Stimulated activated CD4-positive, alpha-beta T cell treated with anti-CD3 and anti-CD28 coated beads, Interleukin-1b, Interleukin-23, amount 100 ng/mL, for 1 hour (primary cell): ENCODE measurements at places on chromosomes 2 and 18.

DNA sequence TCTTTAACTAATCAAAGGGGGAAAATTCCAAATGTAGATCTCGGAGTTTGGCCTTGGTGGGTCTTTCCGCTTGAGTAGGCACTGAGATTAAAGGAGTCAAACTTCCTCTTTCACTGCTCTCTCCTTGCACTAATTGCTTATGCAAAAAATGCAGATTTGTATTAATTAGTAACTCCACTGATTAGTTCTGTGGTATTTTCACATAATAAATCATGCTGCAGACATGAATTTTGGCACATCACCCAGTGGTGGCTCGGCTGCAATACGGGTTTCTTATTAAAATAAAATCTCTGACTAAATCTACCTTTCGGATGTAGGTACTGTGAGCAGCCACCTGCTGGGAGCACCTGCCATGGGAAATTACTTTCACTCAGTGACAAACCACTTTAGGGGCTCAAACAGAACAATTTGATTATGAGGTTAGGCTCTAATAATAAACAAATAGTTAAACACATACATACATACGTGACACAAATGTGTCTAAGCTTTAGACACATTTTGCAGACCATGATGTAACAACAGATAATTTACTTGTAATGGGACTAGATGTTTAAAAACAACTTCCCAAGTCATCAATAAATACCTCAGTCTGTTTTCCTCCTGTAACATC lies 6.4 kb upstream of the NEUROD1 start:
- no peak for DNase-seq

GRCh38 chr2:133718688-133719201 lies 150.5 kb upstream of the NCKAP5 start:
- no peak for DNase-seq

- DNase-seq = no peak
Observed at GRCh38 chr2:10202131-10202665, 79.7 kb downstream of the RRM2 start.

DNA sequence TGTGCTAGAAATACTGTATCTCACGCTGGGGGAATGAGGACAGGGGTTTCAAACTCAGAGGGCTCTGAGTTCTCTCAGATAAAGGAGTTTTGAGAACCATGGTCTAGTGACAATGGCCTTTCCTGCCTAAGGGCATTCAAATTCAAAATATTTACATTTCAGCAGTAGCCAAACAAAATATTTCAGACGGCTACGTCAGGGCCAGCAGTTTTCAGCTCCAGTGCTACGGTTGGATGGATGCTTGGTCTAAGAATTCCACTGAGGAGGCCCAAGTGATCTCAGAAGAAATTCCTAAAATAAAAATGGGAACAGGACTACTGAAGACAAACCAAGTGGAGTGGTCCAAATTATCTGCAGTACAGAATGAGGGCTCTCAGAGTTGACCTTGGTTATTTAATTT lies 41.1 kb upstream of the SCG2 start:
- DNase-seq = no peak

- DNase-seq = no peak
Observed at GRCh38 chr2:36380624-36381481, 25.3 kb downstream of the CRIM1 start.

DNA sequence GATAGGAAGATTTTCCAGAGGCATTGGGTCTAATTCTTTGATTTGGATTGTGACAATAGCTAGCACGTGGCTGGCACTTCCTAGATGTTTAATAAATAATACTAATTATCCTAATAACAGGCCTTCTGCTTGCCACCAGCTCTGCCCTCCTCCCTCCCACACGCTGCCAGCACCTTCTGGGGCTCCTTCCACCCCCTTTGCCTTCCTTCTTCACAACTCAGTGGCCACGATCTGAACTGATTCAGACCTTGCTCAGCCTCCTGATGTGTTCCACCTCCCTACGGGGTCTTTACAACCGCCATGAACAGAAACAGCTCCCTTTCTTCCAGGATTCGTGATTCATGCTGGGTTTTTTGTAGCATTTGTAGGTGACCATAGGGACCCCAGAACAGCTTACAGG lies 310.3 kb upstream of the HS6ST1 start:
- no peak for DNase-seq

GRCh38 chr2:44250376-44250775 lies 24.9 kb upstream of the SLC3A1 start:
- no peak for DNase-seq

GRCh38 chr2:227513113-227513512 lies 41.2 kb downstream of the AGFG1 start:
- DNase-seq = no peak

DNA sequence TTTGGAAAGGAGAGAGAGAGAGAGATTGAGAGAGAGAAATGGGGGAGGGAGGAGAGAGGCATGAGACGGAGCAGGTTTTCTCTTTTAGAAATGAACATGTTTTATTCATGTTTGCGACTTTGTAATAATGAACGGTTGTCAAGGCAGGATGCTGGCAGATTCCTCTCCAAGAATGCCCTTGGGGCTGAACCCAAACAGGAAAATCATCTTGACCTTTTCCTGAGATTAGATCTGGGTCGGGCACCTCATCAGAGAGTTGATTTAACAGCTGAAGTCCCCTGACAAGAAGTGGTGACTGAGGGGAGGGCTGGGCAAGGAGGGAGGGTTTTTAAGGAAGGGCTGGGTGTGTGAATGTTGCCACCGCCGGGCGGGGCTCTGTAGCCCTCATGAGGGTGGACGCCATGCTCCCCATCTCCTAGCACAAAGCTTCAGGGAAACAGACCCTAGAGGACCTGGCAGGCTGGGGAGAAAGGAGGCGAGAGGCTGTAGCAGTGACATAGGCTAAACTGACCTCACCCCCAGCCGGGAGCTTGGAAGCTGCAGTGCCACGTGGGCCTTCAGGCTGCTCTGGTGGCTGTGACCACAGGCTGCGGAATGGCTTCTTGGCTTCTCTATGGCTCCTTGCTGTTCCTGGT lies 60.0 kb downstream of the LIPG start:
- DNase-seq = no peak

GRCh38 chr2:53877556-53877955 lies 17.8 kb upstream of the GPR75 start:
- no peak for DNase-seq

GRCh38 chr2:203728321-203728720 lies 21.9 kb downstream of the CD28 start:
- DNase-seq = no peak

GRCh38 chr2:30159766-30160165 lies 13.0 kb downstream of the YPEL5 start:
- DNase-seq = no peak

DNA sequence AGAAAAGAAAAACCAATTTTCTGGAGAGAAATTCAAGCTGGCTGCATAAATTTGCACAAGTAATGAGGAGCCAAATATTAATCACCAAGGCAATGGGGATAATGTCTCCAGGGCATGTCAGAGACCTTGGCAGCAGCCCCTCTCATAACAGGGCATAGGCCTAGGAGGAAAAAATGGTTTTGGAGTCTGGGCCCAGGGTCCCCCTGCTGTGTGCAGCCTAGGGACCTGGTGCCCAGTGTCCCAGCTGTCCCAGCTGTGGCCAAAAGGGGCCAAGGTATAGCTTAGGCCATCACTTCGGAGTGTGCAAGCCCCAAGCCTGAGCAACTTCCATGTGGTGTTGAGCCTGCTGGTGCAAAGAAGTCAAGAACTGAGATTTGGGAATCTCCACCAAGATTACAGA lies 57.1 kb downstream of the SCN7A start:
- DNase-seq = no peak

DNA sequence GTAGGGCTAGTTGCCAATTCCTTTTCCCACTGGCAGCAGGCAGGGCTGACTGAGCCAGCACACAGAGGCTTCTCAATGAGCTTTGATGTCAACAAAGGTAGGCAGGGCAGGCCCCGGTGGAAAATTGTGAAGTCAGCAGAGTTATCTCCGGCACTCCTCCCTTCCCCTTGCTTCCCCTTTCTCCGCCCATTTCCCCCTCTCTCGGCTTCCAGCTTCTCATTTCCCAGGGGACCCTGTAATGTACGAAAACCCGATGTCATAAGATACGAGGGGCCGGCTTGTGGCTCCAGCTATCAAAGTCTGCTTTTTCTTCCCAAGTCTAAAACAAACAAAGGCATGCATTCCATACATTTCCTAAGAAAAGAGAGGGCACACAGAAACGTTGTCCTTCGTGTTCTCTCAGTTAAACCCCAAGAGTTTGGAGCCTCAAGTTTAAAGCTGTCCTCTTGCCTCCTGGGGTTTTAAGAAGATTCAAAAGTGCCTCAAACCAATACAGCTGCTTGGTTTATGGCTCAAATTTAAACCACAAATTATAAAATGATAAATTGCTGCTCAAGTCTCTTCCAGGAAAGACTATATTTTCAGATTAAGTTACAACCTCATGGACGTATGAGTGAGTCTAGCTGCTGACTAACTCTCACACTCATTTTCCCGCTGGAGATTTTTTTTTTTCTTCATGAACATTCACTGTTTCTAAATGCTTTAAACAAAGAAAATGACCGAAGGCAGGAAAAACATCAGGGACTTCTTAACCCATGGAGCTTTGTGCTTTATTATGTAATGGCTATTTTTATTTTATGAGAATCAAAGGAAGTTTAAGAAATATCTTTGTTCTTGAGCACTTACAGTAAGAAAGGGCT lies 27.2 kb upstream of the EML4 start:
- DNase-seq = peak; percentile 10

DNA sequence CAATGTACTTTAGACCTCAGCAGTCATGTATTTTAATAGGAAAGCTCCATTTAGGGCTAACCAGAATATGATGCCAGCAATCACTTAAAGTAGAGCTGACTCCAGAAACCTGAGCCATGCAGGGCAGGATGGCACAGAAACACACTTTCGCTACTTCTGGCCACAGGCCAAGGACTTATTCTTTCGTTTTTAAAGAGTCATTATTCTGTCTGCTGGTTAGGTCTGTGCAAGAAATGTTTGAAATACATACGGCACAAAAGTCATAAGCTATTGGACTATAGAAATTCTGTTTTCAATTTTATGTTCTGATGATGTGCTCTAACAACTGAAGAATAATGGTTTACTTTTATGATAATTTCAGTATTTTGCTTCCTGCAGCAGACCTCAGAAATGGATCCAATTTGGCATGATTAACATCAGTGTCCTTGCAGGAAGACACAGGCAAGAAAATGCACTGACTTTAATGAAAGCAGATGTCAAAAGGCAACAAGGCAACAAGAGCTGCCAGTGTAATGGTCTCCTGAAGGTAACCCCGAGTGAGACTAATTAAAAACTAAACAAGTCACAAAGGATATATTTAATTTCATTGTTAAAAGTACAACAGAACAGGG lies 114.4 kb upstream of the CHRNA1 start:
- no peak for DNase-seq

DNA sequence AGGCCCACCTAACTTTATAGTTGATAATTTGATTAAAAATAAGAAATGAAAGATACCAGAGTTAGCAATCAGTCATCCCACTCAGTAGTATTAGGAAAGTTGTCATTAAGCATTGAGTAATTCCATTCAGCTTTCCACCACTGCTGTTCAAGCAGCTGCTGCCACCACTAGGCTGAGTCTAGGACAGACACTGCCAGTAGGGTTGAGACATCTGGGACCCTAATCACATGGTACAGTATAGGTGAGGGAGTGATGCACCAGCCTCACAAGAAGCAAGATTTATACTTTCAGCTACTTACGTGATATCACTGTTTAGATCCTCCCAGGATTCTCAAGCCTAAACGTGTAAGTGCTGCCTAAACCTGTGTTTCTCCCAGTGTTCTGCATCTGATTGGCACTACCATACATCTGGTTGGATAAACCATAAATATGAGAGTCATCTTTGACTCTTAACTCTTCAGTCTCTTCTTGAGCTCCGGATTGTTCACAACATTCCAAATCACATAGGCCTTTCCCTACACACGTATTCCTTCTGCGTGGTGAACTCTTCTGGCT lies 3.2 kb downstream of the UBXN4 start:
- DNase-seq = no peak

- no peak for DNase-seq
Observed at GRCh38 chr18:22551536-22552151, 133.9 kb upstream of the CTAGE1 start.

DNA sequence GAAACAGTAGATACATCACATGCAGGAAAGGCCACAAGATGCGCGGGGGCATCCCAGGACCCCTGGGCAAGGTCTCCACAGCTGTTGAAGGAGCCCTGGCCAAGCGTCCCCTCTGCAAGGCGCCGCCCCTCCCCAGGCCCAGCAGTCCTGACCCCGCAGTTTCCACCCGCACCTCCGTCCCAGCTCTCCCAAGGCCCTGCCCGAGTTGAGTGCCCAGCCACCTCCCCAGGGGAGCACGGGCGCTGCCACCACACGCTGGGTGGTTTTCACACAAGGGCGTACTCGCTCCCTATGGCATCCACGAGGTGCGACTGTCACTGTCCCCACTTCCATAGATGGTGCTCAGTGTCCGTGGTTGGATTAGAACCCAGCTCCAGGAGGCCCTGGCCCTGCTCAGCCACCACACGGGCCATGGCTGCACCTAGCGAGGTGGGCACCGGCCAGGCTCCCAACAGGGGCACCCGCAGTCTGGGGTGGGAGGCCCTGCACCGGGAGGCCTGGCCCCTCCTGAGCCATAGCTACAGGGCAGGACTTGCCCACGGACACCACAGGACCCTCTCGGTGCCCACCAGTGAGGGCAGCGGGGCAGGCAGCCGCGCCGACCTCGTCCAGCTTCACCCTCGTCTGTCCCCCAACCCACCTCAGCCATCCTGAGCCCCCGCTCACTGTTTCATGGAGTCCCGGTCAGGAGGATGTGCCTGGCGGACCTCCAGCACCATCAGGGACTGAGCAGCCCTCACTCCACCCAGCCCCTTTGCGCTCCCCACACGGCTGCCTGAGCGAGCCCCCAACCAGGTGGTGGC lies 36.0 kb downstream of the KIF1A start:
- no peak for DNase-seq

GRCh38 chr2:142347751-142348150 lies 216.9 kb upstream of the LRP1B start:
- DNase-seq = no peak

- DNase-seq = no peak
Observed at GRCh38 chr2:216441308-216442010, 29.2 kb downstream of the SMARCAL1 start.

- no peak for DNase-seq
Observed at GRCh38 chr2:16291731-16292550, 351.6 kb downstream of the MYCN start.

- no peak for DNase-seq
Observed at GRCh38 chr2:197113275-197113711, 186.8 kb upstream of the PGAP1 start.

- DNase-seq = no peak
Observed at GRCh38 chr2:237147317-237147716, 61.6 kb downstream of the COPS8 start.

DNA sequence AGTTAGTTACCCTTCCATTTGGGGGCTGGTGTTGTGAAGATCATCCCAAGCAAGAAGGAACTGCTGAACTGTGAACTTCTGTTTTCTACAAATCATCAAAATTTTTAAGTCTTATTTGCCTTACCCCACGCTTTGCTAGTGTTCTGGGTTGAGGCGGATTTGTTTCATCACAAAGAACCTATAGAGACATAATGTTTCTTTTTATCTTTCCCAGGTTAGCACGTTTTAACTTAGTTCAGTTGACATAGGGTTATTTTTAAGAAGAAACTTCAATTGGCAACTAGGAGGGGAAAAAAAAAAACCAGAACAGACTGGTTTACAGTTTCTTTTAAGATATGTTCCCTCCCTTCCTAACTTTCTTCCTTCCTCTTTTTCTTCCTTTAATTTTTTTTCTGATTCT lies 31.1 kb upstream of the CERS6 start:
- no peak for DNase-seq

GRCh38 chr2:133824869-133825268 lies 256.6 kb upstream of the NCKAP5 start:
- DNase-seq = no peak

GRCh38 chr2:237208373-237209260 lies 122.9 kb downstream of the COPS8 start:
- DNase-seq = no peak
